ENCODE measurements at places on chromosomes 7 and 10.

DNA sequence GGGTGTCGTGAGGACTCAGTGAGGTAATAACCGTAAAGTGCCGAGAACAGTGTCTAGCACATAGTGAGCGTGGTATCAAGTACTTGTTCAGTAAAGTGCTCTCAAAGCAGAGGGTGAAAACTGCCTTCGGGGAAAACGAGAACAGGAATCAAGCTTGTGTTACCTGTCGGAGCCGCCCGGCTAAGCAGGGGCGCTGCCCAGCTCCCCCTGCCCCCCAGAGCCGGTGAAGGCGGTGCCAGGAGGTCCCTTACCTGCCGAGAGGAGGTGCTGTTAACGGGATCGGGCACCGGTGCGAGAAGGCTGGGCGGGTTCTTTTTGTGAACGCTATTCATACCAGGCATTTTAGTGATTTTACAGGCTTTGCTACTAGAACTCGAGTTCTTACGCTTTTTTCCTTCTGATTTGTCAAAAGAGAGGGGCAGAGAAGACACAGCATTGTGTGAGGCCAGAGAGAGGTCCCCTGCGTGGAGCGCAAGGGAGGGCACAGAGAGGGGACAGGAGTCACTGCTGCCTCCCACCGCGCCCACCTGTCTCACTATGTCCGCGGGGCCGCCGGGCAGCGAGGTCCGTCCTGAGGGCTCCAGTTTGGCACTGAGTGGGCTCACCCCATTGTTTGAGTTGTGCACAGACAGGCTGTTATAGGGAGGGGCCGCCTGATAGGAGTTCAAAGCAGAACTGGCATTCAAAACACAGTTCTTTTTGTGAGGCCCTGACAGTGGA is 32.5 kb upstream of the EFCAB10 start:
- DNase-seq = no peak

- no peak for DNase-seq
Measured at GRCh38 chr7:95520136-95520535, 34.4 kb downstream of the ASB4 start.

- DNase-seq = no peak
Measured at GRCh38 chr7:7817748-7818147, 99.3 kb upstream of the RPA3 start.

- no peak for DNase-seq
Measured at GRCh38 chr7:89474456-89474855, 678.9 kb upstream of the TEX47 start.

DNA sequence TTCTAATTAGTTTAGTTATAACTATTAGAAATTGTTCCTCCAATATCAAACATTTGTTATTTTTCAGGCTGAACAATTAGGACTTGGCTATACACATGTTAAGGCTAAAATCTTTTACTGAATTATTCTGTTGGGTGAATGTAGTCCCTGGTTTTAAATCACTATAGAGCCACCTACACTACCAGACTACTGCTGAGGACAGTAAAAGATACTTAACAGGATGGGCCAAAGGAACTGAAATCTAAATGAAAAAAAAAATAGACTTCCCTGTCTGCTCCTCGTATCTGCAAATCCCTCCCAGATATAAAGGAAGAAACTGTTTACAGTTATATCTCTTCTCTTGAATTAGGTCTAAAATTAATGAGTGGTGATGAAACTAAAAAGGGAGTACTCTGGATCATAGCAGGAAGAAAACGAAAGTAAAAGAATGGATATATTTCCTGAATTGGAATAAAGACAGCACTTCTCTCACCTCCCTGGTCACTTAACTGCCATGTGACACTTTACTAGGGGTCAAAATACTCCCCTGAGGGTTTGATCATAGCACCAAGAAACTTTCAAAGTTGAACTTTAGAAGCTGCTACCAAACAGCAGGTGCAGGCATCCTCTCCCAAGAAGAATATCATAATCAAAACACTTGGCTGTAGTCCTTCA is 12.7 kb downstream of the FBXW4 start:
- no peak for DNase-seq

GRCh38 chr7:17269341-17270221 is 28.9 kb upstream of the AHR start:
- DNase-seq = no peak

DNA sequence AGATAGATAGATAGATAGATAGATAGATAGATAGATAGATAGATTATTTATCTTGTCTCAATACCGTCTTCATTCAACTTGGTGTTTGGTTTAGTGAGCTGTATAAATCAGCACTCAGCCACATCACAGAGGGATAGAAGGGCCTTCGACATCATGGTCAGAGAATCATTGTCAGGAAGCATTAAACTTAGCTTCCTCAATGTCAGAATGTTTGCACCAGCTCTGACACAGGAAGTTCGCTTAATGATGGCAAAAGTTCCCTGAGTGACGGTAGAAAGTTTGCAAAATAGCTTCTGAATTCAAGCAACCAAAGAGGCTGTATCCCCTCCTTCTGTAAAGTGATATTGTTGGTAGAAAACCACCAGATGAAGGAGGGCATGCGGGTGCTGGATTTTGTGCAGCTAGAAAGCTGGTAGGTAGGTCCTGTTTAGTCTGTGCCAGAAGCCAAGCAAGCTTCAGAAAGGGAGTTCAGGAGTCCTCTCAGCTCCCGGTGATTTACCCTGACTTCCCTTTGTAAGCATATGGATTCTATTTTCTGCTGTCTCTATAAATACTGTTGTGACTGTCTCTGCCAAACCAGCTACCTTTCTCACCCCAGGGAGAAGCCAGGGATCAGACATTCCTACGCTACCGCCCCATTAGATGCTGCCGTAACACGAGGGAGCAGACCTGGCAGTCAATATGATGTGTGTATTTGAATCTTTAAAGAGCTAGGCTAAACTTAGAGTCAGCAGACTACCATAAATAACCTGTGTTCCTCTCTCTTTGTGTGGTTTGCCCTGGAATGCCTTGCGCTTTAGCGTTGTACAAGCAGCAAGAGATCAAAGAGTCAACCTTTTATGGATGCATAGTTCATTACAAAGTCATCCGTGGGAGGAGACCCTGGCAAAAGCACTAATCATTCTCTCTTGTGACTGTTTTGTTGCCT is 200.5 kb upstream of the KIAA1217 start:
- no peak for DNase-seq

- no peak for DNase-seq
Measured at GRCh38 chr7:90736968-90737939, 141.1 kb downstream of the CDK14 start.

DNA sequence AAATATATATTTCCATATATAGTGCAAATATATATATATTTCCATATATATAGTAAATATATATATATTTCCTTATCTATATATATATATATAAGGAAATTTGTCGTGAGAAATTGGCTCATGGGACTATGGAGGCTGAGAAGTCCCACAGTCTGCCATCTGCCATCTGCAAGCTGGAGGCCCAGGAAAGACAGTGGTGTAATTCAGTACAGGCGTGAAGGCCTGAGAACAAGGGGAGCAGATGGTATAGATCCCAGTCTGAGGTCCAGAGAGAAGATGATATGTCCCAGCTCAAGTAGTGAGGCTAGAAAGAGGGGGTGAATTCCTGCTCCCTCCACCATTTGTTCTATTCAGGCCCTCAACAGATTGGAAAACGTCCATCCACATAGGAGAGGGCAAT is 78.9 kb downstream of the MTPN start:
- DNase-seq = no peak
